Stimulated activated CD8-positive, alpha-beta memory T cell treated with anti-CD3 and anti-CD28 coated beads, Interleukin-2, amount 100 ng/mL, for 1 hour (primary cell): ENCODE measurements at places on chromosomes 4 and X.
A peak's percentile ranks its signal among the peaks of the same experiment; 100 is the strongest.

DNA sequence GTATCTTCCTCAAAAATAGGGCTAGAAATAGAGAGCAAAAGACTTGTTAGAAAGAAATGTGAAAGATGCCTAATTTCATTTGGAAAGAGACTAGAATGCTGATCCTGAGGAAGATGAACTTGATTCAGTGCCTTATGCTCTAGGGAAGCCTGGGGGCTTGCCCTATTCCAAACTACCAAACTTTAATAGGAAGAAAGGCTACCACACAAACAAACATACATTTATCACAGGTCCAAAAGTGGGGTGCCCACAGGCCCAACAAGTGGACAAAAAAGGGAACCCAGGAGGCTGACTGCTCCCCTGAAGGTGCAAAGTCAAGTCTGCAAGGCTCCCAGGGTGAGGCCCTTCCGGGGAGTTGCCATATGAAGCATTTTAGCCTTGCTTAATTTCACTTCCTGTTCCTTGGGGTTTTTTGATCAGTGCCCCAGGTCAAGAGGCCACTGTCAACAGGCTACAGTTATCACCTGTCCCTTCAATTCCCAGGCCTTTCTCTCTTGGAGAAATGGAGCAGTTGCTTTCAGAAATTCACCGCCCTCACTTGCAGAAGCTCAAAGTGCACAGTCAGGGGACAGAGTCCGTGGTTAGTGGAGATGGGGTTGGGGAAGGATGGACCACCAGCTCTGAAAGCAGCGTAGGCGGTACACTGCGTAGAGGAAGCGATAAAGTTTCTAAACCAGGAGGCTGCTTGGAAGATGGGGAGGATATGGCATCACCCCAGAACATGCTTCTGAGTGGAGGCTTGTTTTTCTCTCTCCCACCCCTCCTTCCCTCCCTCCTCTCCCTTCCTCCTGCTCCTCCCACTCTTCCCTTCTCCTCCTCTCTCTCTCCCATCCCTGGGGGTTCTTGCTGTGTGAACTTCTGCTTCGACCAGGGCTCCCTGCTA, 36.4 kb downstream of the TMEM154 start:
- no peak for DNase-seq

GRCh38 chr4:167721617-167722486, 370.5 kb upstream of the ANXA10 start:
- DNase-seq = no peak

GRCh38 chrX:110167952-110168451, 149.9 kb downstream of the AMMECR1 start:
- DNase-seq = peak; percentile 22

DNA sequence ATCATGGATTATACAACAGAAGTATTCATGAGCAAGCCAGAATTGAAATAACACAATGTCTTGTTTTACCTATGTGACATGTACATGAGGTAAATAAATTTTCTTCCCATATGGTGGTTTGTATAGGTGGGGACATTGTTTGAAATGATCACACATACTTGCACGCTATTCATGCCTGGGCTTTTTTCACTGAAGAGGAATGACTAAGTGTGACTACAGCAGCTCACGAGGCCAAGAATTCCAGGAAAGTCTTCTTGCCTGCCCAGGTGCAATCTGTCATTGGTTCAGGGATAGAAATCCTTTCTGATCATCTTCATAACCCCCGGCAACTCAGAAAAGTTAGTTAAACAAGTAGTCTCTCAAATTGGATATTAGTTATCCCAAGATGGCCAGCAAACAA, 36.3 kb upstream of the AREG start:
- DNase-seq = no peak

- DNase-seq = no peak
Measured at GRCh38 chr4:165398570-165398969, 19.8 kb downstream of the CPE start.

DNA sequence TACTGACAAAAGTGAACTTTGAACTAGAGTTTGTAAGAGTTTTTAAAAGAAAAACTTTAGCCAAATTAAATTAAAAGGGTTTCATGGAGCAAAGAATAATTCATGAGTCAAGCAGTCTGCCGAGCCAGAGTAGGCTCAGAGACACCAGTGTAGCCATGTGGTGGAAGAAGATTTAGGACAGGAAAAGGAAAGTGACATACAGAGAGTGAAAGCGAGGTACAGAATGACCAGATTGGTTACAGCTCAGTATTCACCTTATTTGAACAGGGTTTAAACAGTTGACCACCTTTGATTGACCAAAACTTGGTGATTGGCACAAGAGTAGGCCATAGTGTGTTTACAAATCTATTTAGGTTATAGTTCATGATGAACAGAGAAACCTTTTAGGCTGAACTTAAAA, 377.8 kb downstream of the KLHL4 start:
- DNase-seq = no peak

DNA sequence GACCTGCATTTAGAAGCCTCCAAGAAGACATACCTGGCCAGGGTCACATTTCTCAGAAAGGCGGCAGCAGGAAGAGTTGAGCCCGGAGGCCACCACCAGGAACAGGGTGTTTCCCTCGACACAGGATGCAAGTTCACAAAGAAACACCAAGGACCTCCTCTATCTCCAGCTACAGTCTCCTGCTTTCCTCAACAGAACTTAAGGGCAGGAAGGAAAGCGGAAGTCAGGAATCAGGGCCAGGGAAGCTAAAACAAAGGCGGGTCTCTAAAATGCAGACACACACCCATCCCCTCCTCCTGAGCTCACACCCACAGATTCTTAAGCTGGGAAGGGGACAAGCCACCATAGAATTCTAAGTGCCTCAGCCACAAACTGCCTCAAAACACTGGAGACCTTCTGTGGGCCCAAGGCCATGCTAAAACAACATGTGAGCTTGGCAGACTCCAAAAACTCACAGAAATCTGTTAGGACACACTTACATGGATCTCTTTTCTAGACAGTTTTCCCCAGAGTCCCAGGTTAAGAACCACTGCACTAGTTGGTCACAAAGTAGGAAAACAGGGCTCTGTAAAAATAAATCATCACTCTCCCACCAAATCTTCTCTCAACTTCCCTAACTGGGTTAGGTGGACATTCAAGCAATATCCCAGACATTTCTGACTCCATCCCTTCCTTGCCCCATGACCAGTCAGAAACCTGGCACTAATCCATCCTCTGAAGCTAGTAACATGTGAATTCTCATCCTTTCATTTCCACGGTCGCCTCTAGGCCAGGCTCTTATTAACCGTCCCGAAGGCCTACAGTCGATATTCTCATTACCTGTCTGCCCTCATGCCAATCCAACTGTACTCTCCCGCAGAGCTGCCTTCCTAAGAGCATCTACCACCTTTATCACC, 163.2 kb downstream of the APBB2 start:
- DNase-seq = no peak

GRCh38 chr4:176656108-176656507, 136.6 kb downstream of the VEGFC start:
- DNase-seq = no peak

DNA sequence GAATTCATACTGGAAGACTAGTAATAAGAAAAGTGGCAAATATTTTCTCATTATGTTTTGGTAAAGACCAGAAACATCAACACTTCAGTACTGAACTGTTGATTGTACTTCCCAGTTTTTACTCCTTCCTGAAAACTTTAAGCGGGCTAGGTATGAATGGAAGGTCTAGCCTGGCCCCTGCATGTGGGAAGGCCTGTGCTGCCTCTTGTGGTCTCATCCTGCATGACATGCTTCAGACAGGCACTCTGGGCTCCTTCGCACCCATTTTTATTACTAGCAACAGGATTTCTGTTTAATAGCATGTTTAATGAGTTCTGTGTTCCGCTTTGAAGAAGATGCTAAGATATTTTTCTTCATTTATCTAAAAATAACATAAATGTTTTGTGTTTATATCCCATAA, 279.1 kb downstream of the ANK2 start:
- no peak for DNase-seq

- no peak for DNase-seq
Measured at GRCh38 chr4:66959207-66959606, 586.1 kb downstream of the CENPC start.

GRCh38 chr4:2322227-2322626, 60.3 kb upstream of the MXD4 start:
- no peak for DNase-seq

DNA sequence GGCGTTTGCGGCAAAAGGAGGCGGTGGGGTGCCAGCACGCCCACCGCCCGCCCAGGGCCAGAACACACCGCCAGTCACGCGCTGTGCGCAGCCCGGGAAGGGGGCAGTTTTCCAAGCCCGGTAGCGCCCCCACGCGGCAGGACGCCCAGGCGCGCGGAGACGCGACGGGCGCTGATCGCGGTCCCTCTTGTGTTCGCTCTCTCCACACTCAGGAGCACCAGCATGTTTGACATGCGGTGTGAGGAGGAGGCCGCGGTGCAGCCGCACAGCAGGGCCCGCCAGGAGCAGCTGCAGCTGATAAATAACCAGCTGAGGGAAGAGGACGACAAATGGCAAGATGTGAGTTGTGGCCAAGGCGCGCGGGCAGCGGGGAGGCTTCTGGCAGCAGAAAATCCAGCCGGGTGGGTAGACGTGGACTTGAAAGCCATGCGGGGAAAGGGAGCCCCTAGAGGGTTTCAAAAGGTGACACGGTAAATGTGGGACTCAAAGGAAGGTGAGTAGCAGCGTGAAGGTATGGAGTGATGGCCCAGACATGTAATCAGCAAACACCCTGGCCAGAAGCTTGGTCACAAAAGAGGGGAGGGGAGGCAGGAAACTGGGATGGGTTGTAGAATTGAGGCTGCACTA, 104.1 kb downstream of the PHOX2B start:
- no peak for DNase-seq

GRCh38 chrX:140766024-140766611, 56.6 kb downstream of the LINC00632 start:
- no peak for DNase-seq

DNA sequence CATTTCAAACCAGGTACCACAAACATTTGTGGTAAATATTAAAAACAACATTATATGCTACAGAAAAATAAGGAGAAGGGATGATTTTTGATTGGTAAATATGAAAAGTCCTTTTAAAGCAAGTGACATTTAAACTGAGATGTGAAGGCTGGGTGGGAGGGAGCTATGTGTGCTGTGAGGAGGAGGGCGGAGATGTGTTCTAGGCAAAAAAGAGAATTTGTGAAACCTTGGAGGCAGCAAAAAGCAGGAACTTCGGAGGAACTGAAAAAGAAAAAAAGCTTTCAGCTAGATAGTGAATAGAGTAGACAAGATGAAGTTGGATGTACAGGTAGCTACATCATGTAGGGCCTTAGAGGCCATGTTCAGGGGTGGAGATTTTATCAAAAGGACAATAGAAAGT, 10.1 kb upstream of the ARAP2 start:
- DNase-seq = no peak

DNA sequence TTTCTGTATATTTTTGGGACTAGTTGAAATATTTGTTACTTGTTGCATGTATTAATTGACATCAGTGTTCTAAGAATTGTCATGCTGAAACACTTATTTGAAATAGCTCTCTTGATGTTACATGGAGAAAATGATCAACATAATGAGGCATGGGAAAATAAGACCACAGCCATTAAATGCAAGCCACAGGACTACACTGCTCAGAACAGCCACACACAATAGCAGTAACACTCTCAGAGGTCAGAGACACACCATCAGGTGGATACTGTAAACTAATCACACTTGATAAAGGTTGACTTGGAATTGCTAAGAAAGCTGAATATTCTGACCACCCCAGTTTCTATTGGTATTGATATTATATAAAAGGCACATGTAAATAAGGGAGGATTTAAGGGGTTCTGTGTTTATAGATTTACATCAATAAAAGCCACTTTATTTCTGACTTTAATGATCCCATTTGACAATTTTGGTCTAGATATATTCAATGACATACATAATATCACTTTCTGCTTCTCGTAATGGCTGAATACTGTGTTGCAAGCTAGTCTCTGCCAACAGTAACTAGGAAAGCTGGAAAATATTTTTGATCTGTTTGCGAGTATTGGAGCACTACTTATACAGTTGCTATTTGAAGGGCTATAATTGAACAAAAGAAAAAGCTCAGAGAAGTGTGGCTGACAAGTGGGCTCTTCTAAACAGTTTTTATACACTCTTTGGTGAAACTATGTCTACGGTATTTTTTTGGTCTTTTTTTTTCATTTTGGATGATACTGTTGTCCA, 876.5 kb upstream of the INTU start:
- DNase-seq = no peak

DNA sequence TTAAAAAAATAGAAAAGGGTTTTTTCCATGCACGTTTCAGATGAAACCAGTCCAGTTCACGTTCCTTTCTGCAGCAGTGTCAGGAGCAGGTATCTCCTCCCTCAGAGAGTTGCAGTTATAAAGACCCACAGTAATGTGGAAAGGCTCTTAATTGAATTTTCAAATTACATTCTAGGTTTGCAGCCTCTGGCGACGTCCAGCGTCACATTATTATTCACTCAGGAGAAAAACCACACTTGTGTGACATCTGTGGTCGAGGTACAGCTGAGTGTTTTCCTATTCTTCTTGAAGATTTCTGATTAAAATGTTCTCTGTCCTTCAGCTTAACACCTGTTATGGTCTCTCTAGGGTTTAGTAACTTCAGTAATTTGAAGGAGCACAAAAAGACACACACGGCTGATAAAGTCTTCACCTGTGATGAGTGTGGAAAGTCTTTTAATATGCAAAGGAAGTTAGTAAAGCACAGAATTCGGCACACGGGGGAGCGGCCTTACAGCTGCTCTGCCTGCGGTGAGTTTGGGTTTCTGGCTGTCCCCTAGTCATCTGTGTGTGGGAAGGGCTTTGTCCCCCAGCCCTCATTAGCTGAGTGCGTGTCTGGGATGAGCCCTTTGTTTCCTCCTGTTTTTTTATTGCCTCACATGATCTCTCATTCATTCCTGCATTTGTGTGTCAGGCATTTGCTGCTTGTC, 25.6 kb downstream of the ZBTB49 start:
- no peak for DNase-seq

DNA sequence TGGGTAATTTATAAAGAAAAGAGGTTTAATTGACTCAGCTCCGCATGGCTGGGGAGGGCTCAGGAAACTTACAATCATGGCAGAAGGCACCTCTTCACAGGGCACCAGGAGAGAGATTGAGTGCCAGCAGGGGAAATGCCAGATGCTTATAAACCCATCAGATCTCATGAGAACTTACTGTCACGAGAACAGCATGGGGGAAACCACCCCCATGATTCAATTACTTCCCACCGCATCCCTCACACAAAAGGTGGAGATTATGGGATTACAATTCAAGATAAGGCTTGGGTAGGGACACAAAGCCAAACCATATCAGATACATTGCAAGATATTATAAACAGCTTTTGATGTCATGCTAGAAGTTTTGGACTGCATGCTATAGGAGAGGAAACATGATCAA, 204.3 kb downstream of the VEGFC start:
- no peak for DNase-seq

DNA sequence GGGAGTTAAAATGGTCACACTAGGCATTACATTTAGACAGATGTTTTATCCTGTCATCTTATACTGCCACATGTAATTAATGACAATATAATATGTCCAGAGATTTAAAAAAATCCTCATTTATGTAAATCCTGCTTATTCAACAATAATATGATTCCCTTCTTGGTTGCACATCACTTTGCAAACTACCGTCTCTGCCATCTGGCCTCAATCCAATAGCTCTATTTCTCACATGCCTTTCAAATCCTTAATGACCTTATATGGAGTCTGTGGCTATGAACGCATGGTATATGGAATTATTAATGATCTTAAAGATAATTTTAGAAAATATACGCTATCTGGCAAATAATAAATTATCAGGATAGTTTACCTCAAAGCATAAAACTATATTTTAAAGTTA, 144.5 kb downstream of the NPNT start:
- DNase-seq = no peak
